Psoas muscle (tissue), 8 donors: ENCODE measurements at places on chromosomes 16 and 17. TPM values are rescaled to one million over a fixed set of nuclear protein-coding genes. Genes with fewer than 3 reads are reported as not detected.
A peak's percentile ranks its signal among the peaks of the same experiment; 100 is the strongest.

ZNF652 gene
- 25.7 TPM for total RNA-seq

- DNase-seq: peak; percentile 97
These were observed 118.0 kb upstream of the ZNF469 start for GRCh38 chr16:88264641-88265285.

DNA sequence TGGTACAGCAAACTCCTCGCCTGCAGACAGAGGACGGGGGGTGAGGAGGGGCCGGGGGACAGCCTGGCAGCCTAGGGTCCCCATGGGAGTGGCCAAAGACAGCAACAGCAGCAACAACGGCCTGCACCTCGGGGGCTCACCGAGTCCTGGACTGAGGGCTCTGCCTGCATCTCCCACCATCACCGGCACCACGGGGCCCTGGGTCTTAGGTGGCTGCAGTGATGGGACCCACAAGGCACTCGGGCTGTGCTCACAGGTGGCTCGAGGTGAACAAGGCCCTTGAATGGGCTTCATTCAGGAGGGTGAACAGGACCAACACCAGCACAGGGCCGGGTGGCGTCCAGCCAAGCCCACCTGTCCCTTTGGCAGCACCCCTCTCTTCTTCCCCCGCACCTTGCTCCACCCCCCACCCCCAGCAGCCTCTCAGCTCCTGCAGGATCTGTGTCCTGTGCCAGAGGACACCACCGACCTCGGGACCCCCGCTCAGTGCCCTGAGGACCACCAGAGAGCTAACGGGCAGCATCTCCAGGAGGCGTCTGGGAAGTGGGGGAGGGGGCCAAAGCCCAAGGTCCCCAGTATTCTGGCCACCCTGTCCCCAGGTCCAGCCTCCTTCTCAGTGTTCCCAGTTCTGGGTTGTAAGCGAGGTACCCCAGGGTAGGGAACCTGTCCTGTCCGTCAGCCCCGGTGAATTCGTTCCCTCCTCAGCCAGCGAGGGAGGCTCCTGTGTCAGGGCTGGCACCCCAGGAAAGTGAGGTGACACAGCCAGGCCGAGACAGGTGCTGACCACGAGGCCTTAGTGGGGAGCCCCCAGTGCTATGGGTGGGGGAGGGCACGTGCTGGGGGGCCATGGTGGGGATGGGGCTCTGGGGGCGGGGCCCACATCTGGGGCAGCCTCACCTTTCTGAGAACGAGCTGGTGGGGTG is 94.3 kb downstream of the TBC1D16 start:
- peak; percentile 51 for DNase-seq

DNA sequence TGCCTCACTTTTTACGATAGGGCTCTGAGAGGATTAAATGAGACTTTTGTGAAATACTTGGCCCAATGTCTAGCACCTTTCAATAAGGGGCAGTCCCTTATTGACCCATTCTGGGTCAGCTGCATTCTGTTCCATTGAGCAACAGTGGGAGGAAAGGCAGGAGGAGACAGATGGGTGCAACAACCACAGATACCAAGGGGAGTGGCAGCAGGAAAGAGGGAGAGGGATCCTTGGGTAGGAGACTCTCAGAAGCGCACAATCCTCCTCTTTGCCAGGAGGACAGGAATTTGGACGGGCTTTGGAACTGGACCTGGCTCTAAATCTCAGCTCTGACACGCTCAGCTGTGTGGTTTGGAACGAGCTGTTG is 3.5 kb downstream of the PIPOX start:
- DNase-seq: no peak

GRCh38 chr17:12187658-12188057 is 167.0 kb downstream of the MAP2K4 start:
- no peak for DNase-seq

PRPF8 gene
- 218 TPM for total RNA-seq

ST6GALNAC1 gene
- total RNA-seq: 3.6 TPM

DNA sequence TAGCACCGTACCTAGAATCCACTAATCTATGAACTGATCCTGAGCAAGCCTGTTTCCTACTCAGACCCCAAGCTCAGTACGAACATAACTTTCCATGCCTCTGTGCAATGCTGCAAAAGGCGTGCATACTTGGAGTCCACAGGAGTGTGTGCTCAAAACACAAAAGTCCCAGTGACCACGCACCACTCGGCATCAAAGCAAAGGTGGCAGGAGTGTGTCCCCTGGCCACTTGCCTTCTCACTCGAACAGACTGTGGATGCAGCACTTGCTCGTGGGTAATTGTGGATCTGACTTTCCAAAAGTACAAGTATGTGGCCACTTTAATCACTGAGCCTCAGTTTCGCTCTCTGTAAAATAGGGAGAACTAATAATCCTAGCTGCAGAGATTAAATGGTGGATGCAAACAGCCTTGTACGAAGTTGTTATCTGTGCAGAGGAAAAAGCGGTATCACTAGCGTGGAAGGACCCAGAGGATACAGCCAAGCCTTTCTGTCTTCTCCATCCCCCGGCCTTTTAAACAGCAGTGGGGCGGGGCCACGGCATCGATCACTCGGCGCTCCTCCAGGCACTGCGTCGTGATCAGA is 311 bp upstream of the KDM8 start:
- peak; percentile 95 for DNase-seq

- peak; percentile 90 for DNase-seq
These were observed 214.6 kb downstream of the MRTFB start for GRCh38 chr16:14285513-14286367.

DNA sequence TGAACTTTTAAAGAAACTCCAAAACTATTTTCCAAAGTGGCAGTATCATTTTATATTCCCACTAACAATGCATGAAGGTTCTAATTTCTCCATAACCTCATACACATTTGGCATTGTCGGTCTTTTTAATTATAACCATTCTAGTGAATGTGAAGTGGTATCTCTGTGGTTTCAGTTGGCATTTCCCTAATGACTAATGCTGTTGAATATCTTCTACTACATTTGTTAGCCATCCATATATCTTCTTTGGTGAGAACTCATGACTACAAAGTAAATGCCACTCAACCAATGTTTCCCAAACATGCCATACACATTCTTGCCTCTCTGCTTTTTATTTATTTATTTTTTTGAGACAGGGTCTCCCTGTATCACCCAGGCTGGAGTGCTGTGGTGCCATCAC is 31.7 kb upstream of the TAOK1 start:
- no peak for DNase-seq

DNA sequence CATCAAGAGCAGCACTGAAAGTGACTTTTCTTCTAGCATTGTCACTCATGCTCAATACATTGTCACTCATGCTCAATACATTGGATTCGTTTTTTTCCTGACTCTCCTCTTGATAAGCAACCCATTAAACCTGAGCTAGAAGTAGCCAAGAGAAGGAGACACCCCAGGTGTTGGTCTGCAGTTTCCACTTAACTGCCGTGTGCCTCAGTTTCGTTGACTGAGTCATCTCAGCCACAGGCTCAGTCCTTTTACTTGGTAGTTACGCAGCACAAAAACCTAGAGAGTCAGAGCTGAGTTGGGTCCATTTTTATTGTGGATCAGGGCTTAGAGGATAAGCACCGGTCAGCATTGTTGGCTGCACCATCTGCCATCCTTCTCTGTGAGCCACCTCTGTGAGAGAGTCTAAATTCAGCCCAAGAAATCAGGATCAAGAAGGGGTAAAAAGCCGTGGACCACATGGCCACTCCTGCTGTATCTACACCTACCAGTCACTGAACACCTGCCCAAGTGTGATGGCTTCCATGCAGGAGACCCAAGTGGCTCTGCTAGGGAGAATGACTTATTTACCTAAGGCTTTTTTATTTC is 11.3 kb downstream of the GINS2 start:
- DNase-seq: no peak

FTSJ3 gene
- 24.4 TPM for total RNA-seq

GPT2 gene
- 27.7 TPM for total RNA-seq

INCA1 gene
- total RNA-seq: 3.8 TPM

CCDC200 gene
- total RNA-seq: not detected

SDK2 gene
- total RNA-seq: 0.25 TPM

GRCh38 chr16:80027007-80027965 is 426.7 kb upstream of the MAF start:
- DNase-seq: peak; percentile 69

STX1B gene
- total RNA-seq: not detected

DNA sequence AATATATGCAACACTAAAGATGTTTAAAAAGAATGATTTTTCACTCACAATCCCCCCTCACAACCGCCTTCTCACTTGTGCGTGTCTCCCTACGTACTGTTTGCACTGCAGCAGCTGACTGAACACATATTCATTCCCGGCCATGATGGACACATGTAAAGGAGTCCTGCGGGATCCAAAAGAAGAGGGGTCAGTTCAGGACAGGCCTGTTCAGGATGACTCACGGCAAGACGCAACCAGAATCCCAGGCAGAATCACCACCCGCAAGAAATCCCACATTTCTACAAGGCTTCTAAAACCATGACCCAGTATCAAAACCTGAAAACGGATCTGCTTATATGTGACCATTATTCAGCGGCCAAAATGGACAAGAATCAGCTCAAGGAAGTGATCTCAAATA is 52.3 kb downstream of the CYB5D2 start:
- DNase-seq: no peak
